Muscle of arm (tissue), 14 donors: ENCODE measurements at places on chromosomes 2 and 18. TPM values are rescaled to one million over a fixed set of nuclear protein-coding genes. Genes with fewer than 3 reads are reported as not detected.
A peak's percentile ranks its signal among the peaks of the same experiment; 100 is the strongest.

Gene ELOA2
- not detected for polyA plus RNA-seq

GRCh38 chr2:174615871-174616436 is 18.4 kb upstream of the WIPF1 start:
- peak; percentile 57 for DNase-seq

- no peak for DNase-seq
Measured at GRCh38 chr18:44750774-44751173, 70.1 kb downstream of the SETBP1 start.

- no peak for DNase-seq
Measured at GRCh38 chr2:70988151-70988550, 6.5 kb downstream of the TEX261 start.

GRCh38 chr2:69554981-69555380 is 88.6 kb downstream of the AAK1 start:
- DNase-seq: no peak

GRCh38 chr18:13241083-13241892 is 22.7 kb downstream of the LDLRAD4 start:
- DNase-seq: no peak

DNA sequence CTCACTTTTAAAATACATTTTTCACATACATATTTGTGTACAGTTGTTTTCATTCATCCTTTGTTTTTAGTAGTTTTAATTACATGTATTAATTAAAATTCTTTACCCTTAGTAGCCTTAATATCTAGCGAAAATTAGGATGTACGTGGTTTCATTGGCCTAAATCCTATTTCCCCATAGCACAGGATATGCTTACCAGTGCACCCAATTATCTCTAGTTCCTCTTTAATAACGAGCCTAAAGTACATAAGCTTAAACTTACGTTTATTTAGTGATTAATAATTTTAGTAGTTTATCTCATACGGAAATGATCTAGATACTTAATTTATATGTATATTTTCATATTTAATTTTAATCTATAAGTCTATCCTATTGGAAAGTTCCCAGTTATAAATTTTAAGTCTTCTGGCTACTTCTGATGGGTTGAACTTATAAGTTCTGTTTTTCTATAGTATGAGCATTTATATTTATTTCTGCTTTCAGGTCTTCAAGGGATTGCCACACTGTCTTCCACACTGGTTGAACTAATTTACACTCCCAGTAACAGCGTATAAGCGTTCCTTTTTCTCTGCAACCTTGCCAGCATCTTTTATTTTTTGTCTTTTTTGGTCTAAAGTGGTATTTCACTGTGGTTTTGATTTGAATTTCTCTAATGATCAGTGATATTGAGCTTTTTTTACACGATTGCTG is 21.4 kb upstream of the RUFY4 start:
- DNase-seq: no peak

DNA sequence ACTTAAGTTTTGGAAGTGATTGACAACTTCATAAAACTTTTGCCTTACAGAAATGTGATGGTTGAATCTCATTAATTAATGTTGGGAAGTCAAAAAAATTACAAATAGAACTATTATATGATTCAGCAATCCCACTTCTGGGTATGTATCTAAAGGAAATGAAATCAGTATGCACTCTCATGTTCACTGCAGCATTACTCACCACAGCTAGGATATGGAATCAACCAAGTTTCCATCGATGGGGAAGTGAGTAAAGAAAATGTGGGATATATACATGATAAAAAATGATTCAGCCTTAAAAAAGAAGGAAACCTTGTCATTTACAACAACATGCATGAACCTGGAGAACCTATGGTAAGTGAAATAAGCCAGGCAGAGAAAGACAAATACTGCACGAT is 112.4 kb upstream of the WDR75 start:
- DNase-seq: no peak
